ENCODE measurements at places on chromosomes 6 and 20.

GRCh38 chr6:71351190-71351589, 62.6 kb downstream of the OGFRL1 start:
- no peaks in the 10 kb centered on the region for H3K27me3 ChIP-seq
- H3K27ac ChIP-seq, result no peak overlapping the region
- DNase-seq, result no peak

DNA sequence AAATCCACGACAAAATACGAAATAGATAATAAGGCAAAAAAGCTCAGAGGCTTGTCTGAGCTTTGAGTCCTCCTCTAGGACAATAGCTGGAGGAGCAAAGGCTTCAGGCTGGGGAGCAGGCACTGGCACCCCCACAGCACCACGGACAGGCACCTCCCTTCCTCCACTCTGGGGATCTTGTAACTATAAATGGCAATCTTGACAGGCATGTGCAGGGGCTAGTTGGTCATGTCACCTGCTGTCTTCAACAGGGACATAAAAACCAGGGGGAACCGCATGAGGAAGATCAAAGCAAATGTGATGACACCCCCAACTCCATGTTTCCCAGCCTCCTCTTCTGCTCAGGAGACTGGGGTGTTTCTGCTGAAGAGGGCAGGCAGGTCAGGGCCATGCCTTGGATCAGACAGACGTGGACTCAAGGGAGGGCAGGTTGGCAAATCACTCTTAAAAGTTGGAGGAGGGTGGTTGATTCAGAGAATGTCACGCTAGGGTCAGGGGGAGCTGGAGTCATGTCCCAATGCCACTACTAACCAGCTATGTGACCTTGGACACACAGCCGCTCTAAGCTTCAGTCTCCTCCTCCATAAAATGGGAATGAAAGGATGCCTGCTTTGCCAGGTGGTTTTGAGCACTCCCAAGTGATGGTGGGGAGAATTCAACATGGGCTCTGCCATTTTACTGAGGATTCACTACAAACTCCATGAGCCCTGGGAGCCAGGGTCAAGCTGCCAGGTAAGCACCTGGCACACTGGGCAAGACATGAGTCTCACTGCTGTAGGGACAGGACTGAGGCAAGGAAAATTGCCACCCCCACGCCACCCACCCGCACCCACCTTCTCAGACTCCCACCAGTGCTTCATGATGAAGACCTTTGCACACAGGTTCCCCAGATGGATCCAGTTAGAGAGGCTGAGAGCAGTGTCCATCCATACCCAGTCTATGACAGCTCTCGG, 48.0 kb downstream of the NPEPL1 start:
- no peaks in the 10 kb centered on the region for H3K36me3 ChIP-seq
- H3K27ac ChIP-seq, result no peak overlapping the region
- no peaks in the 10 kb centered on the region for H3K4me1 ChIP-seq
- peak; percentile 16 for DNase-seq
- H3K4me3 ChIP-seq, result no peak overlapping the region
- no peaks in the 10 kb centered on the region for H3K27me3 ChIP-seq

GRCh38 chr20:50193199-50193835, 2.7 kb downstream of the CEBPB start:
- H3K27ac ChIP-seq, result peak overlapping the region; percentile 99
- H3K4me3 ChIP-seq, result peak overlapping the region; percentile 92
- H3K4me1 ChIP-seq, result no peaks in the 10 kb centered on the region
- no peak for DNase-seq
- no peaks in the 10 kb centered on the region for H3K27me3 ChIP-seq
- H3K36me3 ChIP-seq, result peaks cover 26% of the 10 kb centered on the region

- DNase-seq, result no peak
- no peaks in the 10 kb centered on the region for H3K4me1 ChIP-seq
- H3K27me3 ChIP-seq, result no peaks in the 10 kb centered on the region
- no peak overlapping the region for H3K4me3 ChIP-seq
- H3K27ac ChIP-seq, result no peak overlapping the region
These were observed 76.4 kb downstream of the SMLR1 start for GRCh38 chr6:130903602-130904001.

DNA sequence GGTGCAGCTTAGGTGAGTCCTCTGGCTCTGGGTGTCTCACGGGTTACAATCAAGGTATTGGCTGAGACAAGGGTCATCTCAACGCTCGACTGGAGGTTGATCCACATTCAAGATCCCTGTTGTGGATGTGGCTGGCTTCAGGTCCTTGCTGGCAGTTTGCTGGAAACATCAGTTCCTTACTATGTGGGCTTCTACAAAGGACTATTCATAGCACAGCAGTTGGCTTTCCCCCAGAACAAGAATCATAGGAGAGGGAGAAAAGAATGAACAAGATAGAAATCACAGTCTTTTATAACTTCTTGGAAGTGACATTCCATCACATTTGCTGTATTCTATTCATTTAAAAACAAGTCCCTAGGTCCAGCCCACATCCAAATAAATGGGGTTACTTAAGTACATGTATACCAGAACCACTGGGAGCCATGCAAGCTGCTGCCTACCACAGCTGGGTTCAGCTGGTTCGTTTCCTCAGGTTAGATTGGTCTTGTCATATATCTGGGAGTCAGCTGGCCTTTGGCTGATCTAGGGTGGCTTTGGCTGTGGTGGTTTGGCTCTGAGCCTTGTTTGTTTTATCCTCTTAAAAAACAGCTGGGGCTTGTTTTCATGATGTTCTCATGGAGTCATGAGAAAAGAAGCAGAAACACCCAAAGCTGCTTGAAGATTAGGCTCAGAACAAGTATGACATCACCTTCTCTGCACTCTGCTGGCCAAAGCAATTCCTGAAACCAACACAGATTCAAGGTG, 433.2 kb upstream of the SPTLC3 start:
- H3K4me1 ChIP-seq, result no peaks in the 10 kb centered on the region
- H3K27me3 ChIP-seq, result no peaks in the 10 kb centered on the region
- H3K36me3 ChIP-seq, result no peaks in the 10 kb centered on the region
- no peak overlapping the region for H3K4me3 ChIP-seq
- DNase-seq, result peak; percentile 79

DNA sequence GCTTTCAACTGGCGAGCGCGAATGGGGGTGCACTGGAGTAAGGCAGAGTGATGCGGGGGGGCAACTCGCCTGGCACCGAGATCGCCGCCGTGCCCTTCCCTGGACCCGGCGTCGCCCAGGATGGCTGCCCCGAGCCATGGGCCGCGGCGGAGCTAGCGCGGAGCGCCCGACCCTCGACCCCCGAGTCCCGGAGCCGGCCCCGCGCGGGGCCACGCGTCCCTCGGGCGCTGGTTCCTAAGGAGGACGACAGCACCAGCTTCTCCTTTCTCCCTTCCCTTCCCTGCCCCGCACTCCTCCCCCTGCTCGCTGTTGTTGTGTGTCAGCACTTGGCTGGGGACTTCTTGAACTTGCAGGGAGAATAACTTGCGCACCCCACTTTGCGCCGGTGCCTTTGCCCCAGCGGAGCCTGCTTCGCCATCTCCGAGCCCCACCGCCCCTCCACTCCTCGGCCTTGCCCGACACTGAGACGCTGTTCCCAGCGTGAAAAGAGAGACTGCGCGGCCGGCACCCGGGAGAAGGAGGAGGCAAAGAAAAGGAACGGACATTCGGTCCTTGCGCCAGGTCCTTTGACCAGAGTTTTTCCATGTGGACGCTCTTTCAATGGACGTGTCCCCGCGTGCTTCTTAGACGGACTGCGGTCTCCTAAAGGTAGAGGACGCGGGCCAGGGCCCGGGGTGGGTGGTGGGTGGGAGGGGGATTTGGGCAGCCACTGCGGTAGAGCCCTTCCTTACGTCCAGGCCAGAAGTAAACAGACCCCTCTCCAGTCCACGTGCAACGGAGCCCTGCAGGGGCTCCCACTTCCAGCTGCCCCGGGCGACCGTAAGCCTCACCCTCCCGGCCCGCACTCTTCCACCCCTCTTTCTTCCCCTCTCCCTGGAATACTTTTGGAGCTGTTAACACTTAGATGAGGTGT, 998 bp downstream of the BMP2 start:
- H3K4me3 ChIP-seq, result peak overlapping the region; percentile 71
- DNase-seq, result peak; percentile 62
- H3K27me3 ChIP-seq, result no peaks in the 10 kb centered on the region

- no peak overlapping the region for H3K4me3 ChIP-seq
These were observed 6.5 kb upstream of the PREX1 start for GRCh38 chr20:48834278-48834677.
